ENCODE measurements at places on chromosomes 7 and 10. TPM values are rescaled to one million over a fixed set of nuclear protein-coding genes. Genes with fewer than 3 reads are reported as not detected.

- DNase-seq = no peak
Measured at GRCh38 chr10:101832325-101832771, 11.3 kb downstream of the KCNIP2 start.

DNA sequence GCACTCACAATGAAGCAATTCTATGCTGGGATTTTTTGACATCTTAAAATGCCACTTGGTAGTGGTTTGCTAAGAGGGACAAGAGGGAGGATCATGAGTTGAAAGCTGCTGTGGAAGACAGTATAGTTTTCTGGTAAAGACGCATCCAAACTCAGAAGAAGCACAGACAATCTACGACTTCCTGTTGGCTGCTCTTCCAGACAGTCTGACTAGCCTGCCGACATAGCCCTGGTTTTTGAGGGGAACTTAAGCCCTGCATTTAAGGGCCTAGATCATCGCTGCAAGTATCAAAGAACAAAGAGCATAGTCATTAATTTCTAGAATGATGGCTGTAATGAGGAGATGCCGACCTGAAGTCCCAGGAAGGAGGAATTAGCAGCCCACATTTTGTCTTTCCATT is 99.9 kb upstream of the IKZF1 start:
- no peak for DNase-seq

- DNase-seq = no peak
Measured at GRCh38 chr10:93912444-93912843, 18.7 kb downstream of the SLC35G1 start.

TCTN3 gene
- 21.0 TPM for total RNA-seq

- no peak for DNase-seq
Measured at GRCh38 chr10:50469778-50470193, 154.0 kb downstream of the SGMS1 start.

C7orf57 gene
- total RNA-seq = 0.21 TPM

DNA sequence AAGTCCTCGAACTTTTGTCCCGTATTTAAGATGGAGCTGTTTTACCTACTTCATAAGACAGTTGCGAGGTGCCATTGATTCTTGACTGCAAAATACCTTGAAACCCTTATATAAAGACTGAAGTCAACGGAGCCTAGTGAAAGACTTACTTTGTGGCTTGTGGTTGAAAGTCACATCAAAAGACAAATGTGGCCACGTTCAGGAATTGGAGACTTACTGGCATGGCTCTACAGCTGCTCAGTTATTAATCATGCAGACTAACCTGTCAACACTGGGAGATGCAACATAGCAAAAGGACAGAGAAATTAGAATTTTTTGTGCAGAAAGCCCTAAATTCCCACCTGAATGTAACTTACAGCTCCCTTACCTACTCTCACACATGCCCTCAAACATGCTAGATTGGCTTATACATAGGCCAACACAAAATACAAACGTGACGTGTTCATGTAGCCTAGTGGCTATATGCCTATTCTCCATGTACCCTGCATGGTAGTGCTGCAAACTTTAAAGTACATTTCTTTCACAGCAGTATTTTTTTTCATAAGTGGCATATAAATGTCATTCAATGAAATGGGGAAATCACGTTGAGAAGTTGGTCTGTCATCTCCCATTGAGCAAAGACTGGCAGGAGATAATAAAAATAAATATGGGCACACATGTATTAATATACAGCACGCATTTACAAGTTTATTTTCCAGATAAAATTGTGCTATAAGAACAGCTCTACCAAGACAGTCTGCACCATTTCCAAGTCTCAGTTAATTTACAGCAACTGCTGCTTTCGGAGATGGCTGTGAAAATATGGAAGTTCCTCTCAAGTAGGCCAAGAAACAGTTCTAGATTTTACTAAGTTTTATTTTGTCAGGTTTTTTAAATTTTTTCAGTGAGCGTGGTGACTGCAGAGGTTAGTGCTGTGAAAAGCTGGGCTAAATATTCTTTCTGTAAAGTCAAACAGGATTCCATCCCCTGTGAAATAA is 170.4 kb upstream of the C7orf33 start:
- no peak for DNase-seq

ZNF503 gene
- 15.9 TPM for total RNA-seq

GRCh38 chr7:4151926-4152549 is 530.1 kb upstream of the FOXK1 start:
- no peak for DNase-seq

DNA sequence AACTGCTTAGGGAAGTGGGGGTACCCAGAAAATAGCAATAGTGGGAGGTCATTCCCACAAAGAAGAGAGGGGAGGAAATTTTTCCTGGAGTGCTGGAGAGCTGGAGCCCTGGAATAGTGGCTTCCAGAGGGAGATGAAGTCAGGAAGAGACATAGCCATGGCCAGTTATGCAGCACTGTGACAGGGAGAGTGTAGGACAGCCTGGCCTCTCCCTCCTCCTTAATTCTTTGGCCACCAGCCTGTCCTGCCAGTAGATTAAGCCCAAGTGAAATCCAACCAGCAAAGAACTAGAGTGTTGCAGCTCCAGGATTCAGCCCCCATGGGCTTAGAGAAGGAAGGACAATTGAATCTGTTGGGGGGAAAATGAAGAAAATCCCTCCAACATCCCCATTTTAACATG is 130.5 kb downstream of the HDAC9 start:
- no peak for DNase-seq

DNA sequence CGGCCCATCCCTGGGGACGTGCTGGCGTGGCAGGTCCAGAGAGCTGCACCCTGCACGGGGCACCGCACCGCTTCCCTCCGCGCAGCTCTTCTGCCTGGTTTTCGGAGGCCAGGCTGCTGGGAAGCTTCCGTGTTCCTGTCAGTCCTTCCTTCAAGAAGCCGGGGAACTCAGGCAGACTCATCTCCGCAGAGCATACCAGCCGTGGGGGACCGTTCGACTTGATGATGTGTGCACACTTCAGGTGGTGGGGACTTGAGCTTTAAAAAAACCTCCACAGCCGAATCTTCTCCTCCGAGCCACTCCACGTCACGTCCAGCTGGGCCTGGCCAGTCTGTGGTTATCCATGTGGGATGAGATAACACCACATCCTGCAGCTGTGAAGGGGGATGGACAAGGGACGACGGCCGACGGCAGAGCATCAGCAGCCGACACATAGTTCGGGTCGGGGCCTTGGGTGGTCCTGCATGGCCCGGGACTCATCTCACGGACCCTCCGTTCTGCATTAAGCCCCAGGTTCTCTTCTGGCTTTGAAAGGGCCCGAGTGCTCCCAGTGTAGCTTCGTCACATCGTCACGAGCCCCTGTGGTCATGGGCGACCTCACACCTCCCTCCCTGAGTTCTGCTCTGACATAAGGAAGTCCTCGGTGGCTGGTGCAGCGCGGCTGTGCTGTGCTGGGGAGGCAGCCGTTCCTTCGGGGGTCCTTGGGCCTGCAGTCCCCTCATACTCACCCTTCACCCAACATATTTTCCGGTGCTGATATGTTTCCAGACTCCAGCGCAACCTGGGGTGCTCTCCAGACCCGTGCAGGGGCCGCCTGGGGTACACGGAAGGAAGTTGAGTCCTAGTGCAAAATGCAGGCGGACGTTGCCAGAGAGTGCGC is 4.5 kb upstream of the BHLHA15 start:
- no peak for DNase-seq

DNA sequence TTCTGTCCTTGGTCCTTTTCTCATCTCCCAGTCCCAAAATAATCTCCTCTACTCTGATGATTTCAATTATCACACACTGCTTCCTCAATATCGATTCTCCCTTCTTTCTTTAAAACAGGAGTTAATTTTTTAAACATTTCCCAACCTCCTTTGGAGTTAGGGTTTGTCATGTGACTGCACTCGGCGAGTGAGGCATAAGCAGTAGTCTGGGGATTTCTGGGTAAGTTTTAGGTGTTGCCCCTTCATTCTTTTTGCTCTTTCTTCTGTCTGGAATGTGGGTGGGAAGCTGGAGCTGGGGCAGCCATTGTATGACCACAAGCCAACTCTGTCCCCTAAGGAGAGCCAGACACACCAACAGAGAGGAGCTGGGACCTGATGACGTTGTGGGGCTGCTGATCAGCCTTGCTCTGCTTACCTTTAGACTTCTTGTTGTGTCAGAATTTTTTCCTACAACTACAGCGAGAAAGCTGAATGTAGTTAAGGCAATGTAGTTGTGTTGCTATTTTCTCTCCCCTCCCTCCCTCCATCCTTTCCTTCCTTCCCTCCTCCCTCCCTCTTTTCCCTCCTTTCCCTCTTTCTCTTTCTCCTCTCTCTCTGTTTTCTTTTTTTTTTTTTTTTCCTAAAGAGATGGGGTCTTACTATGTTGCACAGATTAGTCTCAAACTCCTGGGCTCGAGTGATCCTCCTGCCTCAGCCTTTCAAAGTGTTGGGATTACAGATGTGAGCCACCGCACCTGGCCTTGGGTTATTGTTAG is 6.5 kb upstream of the TSPAN14 start:
- no peak for DNase-seq

DNA sequence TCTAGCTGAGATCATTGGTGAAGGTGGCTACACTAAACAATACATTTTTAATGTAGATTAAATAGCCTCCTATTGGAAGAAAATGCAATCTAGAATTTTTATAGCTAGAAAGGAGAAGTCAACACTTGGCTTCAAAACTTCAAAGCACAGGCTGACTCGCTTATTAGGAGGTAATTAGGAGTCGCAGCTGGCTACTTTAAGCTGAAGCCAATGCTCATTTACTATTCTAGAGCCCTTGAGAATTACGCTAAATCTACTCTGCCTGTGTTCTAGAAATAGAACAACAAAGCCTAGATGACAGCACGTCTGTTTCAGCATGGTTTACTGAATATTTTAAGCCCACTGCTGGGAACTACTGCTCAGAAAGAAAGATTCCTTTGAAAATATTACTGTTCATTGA is 101.6 kb upstream of the EEPD1 start:
- no peak for DNase-seq

DNA sequence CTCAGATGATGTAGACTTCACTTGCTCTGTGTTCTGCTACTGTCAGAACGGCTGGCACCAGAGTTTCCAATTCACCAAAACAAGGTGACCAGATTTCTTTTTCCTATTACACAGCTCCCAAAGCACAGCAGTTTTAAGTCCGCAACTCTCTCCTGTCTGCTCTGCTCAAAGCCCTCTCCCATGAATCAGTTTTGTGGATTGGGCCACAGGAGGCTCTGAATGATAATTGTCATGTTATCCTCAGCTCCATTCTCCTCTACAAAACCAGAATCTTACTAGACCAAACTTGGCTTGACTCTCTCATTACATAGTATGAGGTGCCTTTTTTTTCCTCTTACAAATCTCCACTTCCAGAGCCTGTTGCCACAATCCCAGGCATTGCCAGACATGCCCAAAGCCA is 223.5 kb downstream of the SNX13 start:
- DNase-seq = no peak

GRCh38 chr7:39937366-39938153 is 12.5 kb upstream of the CDK13 start:
- no peak for DNase-seq

GRCh38 chr10:110746254-110746826 is 102.2 kb downstream of the RBM20 start:
- no peak for DNase-seq

Data from tibial nerve (tissue), 4 donors.